ENCODE measurements at places on chromosomes 4 and X.

GRCh38 chrX:47194194-47194787, 662 bp downstream of the UBA1 start:
- DNase-seq = no peak

- no peak for DNase-seq
Observed at GRCh38 chrX:98405376-98405775, 1521.7 kb downstream of the RPA4 start.

DNA sequence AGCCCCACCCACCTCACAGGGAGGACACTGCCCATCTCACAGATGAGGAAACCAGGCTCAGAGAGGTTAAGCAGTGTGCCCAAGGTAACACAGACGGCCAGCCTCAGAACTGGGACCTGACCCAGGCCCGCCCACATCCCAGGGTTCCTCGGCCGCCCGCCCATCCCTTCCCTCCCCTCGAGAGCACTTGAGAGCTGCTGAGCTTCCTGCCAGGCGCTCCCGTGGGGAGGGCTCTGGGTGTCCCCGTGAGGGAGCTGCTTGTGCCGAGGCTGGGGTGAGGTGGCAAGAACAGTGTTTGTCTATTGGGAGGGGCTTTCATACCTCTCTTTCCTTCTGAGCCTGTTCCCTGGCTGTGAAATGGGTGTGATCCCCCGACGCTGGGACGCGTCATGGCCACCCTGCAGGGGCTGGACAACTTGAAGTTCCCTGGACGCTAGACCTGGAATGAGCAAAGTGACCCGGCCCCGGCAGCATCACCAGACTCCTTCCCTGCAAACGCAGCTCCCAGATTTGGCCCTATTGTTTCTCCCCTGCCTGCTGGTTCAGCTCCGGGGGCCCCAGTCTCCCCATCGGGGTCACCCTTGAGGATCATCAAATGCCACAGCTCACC, 204.9 kb downstream of the AFAP1 start:
- no peak for DNase-seq

DNA sequence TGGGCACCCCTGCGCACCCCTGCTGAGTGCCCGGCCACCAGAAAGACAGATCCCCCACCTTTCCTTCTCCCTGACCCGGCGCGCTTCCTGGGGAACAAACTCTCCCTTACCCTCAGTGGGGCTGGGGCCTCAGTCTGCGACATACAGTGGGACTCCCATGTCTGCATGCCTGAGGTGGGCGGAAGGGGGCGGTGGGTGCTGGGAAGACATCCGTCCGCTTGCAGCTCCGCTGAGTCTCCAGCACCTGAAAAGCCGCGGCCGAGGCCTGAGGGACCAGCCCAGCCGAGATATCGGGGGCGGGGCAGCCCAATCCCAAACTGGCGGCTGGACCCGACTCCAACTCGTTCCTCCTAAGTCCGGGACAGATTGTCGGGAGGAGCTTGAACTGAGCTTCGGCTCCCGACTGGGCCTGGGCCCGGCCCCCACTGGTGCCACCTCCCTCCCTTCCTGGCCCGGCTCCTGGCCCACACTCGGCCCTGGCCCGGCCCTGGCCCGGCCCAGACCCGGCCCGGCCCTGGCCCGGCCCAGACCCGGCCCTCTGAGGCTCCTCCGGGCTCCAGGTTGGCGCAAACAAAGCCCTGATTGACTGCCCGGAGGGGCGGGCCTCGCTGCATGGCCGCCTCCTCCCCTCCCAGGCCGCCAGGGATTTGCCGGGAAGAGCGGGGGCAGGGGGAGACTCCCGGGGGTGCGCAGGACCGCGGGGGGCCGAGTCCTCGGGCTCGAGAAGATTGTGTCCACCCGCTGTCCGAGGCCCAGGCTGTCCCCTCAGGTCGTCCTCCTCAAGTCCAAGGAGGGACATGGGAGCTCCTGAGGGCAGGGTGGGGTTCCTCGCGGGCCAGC, 877 bp upstream of the SLC16A2 start:
- no peak for DNase-seq

- DNase-seq = no peak
Observed at GRCh38 chrX:10121787-10122186, 35.0 kb upstream of the CLCN4 start.

GRCh38 chrX:103806862-103807474, 25.1 kb downstream of the RAB9B start:
- no peak for DNase-seq

GRCh38 chrX:53133400-53133799, 39.5 kb downstream of the KANTR start:
- no peak for DNase-seq
